ENCODE measurements at places on chromosomes 3 and 15. TPM values are rescaled to one million over a fixed set of nuclear protein-coding genes. Genes with fewer than 3 reads are reported as not detected.

BOC gene
- total RNA-seq: 3.9 TPM

KBTBD8 gene
- 2.3 TPM for total RNA-seq

CCRL2 gene
- total RNA-seq: 0.26 TPM

ITIH1 gene
- not detected for total RNA-seq

WDR49 gene
- total RNA-seq: 0.26 TPM

All from fibroblast of lung (primary cell).